ENCODE measurements at places on chromosomes 2 and 18.

DNA sequence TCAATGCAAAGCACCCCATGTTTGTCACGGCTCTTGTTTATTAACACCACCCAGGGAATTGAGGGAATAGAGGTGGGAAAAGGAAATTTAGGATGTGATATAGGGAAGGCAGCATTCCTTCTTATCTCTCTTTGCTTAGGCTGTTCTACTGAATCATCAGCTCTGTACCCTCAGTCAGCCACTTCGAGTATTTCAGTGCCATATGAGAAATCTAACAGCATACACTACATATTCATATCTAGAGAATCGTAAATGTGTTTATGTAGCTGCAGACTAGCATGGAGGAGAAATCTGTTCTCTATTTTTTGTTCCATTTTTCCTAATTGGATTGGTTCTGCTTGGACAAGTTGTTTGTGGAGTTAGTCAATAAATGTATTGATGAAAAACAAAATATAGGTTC lies 187.8 kb downstream of the CTNNA2 start:
- no peak for DNase-seq

- no peak for DNase-seq
Measured at GRCh38 chr2:8368463-8368862, 313.4 kb upstream of the ID2 start.

DNA sequence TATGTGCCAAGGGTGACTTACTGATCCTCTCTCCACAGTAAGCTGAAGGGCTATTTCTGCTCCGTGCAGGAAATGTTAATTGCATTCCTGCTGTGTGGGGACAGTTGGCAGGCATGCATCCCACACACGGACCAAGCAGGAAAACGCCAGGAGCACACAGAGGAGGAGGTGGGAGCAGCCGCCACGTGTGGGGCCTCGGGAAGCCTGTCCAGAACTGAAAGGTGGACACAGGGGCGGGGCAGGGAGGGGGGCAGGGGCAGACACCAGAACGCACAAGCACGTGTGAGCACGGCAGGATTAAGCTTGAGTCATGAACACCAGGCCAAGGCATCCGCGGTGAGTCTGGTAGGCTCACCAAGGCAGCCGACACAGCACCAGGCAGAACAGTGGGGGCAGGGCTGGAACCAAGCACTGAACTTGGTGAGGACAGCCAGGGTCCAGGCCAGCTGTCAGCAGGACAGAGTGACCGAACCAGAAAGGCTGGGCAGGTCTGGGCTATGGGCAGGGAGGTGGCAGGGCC lies 177.1 kb downstream of the EIPR1 start:
- DNase-seq, result no peak

DNA sequence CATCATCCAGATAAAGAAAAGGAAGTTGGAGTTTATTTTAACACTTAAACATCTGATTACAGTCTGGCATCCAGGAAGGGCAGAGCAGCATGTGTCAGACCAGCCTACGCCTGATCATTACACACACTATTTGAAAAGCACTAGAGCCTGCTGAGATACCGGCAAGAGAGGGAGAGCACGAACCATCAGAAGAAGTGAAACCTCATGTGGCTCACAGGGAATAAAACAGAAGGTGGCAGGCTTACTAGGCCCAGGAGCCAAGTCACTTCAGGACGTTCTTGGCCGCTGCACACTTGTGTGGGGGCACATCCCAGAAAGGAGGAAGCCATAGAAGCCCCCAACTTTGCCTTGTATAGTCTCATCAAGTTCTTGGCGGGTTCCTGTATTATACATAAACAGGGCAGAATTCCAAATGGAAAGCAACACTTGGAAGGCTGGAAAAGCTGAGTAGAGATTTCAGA lies 105.5 kb downstream of the UGGT1 start:
- no peak for DNase-seq

DNA sequence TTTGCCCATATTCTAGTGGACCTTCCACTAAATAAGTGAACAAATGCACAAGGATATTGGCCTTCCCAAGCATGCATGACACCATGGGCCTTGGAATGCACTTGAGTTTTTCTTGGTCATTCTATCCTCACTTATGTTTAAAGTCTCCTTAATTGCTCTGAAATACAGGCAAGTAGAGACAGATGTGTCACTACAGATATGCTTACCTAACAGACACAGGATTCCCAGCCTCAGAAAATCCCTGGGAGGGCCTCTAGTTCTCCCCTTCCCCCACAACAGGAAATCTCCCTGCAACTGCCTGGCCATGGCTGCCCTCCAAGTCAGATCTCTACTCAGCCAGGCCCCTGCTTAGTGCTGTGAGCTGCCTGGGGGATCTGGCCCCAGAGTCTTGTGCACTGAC lies 445.2 kb downstream of the IRS1 start:
- DNase-seq, result no peak

DNA sequence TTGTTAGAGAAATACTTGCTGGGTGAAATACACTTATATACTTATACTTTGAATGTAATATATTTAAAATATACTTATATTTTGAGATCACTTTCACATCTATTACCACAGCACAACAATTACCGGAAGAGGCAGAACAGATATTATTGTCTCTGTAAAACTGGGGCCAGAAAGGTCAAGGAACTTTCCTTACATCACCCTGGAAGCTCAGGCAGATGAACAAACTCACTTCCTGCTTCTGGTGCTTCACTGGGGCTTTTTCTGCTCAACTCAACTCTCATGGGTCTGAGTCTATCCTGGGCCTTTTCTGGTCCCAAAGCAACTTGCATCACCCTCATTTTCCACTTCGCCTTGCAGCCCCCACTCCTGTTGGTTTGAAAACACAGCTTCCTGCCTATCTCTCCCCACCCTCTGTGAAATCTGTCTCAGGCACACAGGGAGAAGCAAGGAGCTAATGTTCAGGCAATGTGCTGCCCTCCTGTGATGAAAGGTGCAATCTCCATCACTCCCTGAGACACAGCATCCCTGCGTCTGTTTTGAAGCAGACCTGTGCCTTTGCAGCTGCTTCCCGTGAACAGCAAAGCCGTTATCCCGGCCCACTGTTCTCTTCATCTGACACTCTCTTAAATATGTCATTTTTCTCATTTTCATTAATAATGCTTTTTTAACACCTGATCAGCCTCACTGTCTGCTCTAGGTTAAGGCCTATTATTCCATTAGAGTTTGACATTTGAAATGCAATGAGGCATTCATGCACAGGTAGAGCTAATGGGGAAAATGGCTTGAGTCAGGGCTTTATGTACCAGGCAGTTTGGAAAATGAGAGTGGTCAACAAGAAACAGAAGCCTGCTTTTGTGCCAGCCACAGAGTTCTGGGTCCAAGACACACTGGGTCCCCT lies 251.9 kb upstream of the CHAC2 start:
- no peak for DNase-seq

- no peak for DNase-seq
Measured at GRCh38 chr2:170255137-170255536, 77.2 kb downstream of the MYO3B start.

DNA sequence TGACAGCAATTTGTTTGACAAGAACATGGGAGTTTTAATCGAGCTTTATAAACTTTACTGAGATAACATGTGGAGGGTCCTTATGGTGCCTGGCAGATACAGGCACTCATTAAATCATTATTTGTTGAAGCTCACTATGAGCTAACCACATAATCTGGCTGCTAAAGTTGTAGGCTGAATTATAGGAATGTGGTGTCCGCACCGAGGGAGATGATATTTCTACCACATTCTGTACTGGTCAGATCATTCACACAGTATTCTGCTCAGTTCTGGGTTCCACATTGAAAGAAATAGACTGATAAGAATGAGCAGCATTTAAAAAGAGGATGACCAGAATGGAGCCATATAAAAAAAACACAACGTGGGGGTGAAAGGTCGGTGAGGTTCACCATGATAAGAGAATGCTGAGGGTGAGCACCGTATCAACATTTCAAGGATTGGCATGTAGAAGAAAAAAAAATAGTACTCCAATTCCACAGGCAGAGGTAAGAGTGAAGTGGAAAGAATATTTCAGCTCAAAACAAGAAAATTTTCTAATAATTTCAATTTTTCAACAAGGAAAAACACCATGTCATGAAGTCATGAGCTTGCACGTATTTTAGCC lies 54.4 kb downstream of the TMEFF2 start:
- no peak for DNase-seq

DNA sequence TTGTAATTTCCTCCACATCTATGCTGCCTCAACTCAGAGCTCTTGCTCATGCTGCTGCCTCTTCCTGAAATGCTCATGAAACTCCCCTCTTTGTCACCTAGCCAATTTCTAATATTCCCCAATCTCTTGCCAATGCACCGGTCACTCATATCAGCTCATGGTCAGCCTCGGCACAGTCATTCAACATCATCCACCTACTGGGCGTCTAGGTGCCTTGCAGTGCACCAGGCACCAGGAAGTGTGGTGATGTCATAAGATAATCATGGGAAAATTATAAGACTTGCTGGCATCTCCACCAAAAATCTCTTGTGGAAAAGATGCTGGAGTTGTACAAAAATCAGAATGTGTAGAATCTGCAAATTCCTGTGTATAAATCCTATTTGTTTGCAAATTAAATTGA lies 52.6 kb upstream of the RAB27B start:
- DNase-seq, result no peak

- DNase-seq, result no peak
Measured at GRCh38 chr2:45169339-45170190, 160.3 kb upstream of the SIX2 start.

GRCh38 chr2:207695293-207695692 lies 16.1 kb upstream of the CCNYL1 start:
- no peak for DNase-seq

DNA sequence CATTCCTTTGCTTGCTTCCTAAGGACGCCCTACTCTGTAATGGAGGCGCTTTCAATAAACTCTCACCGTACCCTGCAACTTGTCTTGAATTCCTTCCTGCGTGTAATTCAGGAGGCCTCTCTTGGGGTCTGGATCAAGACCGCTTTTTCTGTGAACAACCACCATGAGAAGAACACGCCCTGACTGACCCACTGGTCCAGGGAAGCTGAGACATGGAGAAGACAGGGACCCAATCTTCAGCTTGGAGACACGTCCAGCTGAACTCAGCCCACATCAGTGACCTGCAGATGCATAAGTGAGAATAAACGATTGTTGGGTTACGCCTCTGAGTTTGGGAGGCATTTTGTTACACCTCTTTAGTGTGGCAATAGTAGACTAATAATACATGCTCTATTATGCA lies 7.8 kb upstream of the NARS1 start:
- no peak for DNase-seq

GRCh38 chr2:59691518-59692190 lies 861.8 kb downstream of the BCL11A start:
- no peak for DNase-seq

DNA sequence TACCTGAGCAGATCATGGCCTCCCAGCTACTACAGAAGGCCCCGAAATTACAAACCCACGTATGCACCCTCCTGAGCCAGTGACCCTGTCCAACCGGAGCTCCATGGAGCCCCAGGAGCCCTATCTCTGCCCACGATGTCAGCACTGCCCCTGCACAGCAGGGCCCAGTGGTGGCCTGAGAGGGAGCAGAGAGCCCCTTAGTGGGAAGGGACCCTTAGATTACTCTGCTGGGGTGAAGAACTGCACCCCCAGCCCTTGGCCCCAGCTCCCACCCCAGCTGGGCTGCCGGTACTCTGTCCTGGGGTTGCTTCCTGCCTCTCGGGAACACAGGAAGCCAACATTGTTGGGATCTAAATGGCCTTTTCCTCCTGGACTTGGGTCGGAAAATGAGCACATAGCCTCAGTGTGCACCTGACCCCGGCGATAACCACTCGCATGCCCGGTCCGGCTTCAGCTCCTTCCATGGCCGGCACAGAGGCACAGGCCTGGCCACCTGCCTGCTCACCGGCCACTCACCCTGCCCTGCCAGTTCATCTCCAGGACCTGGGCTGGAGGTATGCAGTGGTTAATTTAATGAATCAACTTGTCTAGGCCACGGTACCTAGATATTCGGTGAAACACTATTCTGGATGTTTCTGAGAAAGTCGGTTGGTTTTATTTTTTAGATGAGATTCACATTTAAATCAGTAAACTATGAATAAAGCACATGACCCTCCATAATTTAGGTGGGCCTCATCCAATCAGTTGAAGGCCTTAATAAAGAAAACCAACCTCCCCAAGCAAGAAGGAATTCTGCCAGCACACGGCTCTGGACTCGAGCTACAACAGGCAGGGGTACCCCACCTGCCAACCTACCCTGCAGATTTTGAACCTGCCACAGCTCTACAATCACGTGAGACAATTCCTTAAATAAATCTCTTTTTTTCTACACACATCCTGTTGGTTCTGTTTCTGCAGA lies 19.2 kb downstream of the TNS1 start:
- DNase-seq, result no peak

DNA sequence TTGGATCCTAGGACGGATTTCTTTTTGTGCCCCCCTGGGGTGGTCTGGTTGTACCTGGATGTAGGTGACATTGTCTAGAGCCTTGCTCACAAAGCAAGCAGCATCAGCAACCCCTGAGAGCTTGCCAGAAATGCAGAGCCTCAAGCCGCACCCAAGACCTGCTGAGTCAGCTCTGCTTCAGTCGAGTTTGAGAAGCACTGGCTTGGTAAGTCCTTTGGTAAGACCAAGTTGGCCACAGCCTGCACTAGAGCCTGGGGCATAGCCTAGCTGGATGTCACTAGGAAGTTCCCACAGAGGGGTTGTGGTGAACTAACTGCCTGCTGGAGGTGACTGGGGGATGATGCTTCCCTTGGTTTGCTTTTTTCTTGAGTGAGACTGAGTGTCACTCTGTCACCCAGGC lies 6.2 kb downstream of the ABCG5 start:
- no peak for DNase-seq

DNA sequence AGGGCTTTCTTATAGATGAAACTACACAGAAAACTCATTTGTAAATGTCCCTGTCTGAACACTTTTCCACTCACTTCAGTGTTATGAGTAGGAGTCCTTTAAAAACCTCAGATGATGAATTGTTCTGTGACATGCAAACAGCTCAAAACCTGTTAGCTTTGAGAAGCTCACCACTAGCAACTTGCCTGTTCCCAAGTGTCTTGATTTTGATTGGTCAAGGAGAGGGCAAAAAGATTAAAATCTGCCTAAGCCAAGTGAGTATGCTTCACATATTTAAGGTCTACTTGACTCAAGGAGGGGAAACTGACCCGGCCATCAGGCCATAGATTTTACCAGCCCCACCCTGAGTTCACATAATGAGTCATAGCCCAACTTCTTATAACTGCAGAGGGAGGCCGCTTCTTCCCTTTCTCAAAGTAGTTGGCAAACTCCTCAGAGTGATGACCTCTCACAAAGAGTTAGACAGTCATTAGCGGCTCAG lies 45.2 kb upstream of the MEIS1 start:
- DNase-seq, result no peak

GRCh38 chr2:172089005-172089504 lies 3.7 kb downstream of the DLX1 start:
- DNase-seq, result peak; percentile 11

DNA sequence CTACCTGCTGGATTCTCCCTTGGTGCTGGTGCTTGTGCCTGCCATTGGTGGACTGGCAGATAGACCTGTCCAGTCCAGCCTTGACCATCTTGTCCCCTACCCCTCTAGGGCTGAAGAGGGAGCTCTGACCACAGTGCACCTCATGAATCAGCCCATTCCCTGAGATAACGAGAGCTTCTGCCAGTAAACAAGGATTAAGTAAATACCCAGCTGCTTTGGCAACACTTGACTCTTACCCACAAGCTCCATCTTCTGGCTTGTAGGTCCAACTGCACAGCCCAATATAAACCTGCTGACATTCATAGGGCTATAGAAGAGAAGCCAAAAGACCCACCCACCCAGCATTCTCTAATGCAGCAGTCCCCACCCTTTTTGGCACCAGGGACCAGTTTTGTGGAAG lies 186.4 kb downstream of the PIK3C3 start:
- no peak for DNase-seq

Measured in CD4-positive, alpha-beta T cell treated with Interleukin-10 for 1 hour (primary cell).